ENCODE measurements at places on chromosomes 2 and 18.

DNA sequence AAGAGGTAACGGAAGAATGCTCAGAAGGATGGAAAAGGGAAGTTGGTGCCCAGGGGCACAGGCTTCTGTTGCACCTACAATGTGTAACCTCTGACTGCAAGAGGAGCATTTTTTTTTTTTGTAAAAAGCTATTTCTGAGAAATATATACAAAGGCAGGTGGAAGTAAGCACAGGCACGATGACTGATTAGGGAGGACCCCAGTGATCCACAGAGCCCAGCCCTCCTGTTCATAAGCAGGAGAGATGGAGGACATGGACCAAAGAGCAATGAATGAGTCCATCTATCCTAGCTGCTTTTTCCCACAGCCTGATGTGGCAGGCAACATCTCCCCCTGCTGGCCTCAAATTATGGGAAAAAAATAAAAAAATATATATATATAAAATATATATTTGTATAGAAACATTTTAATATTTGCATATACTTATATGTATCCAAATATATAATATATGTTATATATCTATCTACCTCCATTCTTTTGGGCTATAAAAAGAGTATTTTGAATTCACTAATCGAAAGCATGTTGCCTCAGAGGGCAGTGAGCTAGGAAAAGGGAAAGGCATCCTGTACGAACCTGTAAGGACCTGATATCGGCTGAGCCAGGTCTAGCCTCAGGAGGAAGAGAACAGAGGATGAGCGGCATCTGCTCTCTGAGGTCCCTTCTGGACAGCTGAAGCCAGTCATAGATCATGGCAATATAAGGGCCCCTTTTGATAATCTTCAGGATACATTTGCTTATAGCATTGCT is 166.0 kb upstream of the STK17B start:
- DNase-seq: no peak

- DNase-seq: no peak
These were observed 289.0 kb upstream of the TFPI start for GRCh38 chr2:187842978-187843847.

DNA sequence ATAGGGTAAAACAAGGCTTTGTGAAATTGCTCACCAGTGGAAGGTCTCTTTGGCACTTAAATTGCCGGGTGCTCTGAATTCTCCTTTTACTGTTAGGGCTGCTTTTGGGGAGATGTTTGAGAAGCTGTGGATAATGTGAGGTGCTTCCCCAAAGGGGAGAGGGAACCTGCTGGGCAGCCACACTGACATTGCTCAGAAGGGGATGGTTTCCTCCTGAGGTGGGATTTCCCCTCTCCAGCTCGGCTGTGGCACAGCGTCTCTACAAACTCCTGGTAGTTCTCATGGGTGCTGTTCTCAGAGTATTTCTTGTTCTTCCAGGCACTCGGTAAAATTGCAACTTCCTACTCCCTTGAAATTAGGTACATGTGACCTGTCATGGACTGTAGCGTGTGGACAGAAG is 124.2 kb downstream of the LPIN1 start:
- DNase-seq: no peak

DNA sequence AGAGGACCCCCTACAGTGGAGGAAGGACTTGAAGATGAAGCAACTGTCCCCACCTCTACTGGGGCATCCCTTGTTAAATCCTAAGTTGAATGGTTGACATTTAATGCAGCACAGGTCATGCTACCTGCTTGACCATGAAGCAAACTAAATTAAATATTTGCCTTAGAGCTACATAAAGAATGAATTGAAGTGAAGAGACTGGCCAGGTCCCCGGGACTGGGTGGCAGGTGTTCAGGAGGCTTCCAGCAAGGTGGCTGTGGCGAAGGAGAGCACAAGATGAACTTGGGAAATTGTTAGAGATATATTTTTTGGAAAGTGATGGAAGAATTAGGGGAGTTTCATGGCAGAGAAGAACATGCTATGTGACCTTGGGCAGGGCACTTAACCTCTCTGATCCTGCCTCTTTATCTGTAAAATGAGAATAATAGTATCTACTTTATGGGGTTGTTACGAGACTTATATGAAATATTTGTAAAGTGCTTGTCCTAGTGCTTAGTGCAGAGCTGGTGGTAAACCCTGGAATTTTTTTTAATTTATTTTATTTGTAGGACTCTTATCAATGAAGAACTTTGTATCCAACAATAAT is 37.3 kb downstream of the EFR3B start:
- DNase-seq: no peak

GRCh38 chr2:40109381-40109780 is 330.3 kb upstream of the THUMPD2 start:
- no peak for DNase-seq

DNA sequence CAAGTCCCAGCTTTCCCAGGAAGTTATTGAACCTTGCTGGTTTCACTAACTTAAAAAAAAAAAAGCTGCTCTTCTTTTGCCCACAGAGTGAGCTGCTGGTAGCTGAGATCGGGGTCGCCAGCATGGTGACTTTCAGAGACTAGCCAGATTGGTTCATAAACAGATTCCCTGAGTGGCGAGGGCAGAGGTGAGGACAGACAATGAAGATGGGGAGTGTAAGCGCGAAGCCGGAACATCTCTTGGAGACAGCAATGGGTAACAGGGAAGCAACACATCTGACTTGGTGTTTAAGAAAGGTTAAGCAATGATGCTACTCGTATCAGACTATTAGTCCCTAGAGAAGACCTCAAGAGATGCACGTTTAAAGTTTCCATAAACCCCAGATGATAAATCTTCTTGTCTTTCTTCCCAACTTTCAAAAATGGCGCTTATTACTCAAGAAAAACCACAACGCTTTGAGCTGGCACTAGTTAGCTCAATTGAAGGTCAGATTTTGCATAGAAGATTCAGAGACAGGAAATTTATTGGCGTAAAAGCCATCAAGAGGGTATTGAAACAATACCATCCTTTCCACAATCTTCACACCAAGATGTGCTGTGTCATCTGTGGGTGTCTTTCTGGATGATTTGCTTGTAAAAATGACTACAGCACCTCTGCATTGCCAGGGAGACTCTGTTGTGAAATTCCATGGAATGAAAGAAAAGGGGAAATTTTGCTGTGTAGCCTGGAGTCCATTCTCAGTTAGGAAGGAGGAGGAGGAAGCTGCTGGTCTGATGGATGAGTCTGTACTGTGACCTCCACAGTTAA is 193.1 kb upstream of the CXCR4 start:
- no peak for DNase-seq

- no peak for DNase-seq
These were observed 594 bp downstream of the RAD51AP2 start for GRCh38 chr2:17517481-17518211.
